ENCODE measurements at places on chromosomes 5 and 9.

DNA sequence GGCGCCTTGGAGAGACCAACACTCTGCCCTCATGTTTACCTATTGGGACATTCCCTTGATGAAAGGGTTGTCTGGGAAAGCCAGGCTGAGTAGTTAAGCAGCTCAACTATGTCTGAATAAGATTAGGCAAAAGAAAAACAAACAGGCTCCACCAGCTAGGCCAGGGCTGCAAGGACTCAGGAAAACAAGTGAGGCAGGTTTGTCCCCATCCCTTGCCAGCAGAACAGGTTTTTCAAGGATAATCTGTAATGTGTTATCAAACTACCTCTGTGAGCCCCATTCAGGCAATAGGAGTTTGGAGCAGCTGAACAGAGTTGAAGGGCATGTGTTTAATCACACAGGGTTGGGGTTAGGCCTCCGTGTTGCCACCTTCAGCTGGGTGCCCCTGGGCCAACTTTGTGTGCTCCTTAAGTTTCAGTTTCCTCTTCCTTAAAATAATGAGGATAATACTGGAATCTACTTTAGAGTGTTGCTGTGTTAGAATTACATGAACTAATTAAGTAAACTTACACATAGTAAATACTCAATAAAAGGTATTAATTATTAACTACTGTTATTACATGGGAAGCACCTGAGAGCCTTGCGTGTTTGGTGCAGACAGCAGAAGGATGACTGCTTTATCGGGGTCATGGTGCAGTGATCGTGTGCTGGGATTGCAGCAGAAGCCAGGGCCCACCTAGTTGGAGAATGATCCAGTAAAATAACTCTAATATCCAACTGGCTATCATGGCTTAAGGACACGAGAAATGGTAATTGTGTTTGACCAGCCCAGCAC is 72.1 kb upstream of the ATP10B start:
- DNase-seq = no peak

- no peak for DNase-seq
Measured at GRCh38 chr5:42870882-42871418, 59.3 kb upstream of the SELENOP start.

DNA sequence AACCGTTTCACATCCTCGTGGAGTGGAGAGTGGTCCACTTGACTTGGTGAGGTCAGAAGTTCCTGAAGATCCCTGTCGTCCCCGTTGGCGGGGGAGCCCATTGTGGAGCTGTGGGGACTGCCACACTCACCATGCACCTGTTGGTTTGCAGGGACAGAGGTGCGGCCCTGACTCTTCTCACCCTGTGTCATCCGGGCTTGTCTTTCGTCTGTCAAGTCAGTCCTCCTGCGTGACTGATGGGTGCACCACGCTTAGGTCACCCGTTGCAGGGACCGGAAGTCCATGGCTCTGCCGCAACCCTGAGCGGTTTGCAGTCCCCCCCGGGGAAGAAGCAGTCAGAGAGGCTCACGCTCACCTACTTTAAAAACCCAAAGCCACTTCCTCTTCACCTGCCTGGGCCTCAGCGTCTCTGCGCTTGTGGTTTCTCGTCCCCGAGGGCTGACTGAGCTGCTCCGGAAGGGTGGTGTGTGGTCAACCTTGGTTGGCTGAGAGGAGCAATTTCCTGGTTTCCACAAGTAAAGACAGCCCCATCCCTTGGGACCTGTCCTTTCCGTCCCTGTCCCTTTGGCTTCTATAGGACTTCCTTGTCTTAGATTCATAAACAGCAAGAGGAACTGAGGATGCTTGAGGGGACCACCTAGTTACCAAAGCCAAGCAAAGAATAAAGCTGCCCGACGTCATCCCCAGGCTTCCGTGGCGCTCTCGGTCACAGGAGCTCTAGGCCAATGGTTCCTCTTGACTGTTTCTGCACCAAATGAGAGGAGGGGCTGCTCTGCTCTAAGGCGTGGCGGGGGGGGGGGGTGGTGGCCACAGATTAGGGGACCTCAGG is 53.2 kb downstream of the USP20 start:
- peak; percentile 68 for DNase-seq

- no peak for DNase-seq
Measured at GRCh38 chr5:79157305-79157704, 45.7 kb downstream of the BHMT start.

DNA sequence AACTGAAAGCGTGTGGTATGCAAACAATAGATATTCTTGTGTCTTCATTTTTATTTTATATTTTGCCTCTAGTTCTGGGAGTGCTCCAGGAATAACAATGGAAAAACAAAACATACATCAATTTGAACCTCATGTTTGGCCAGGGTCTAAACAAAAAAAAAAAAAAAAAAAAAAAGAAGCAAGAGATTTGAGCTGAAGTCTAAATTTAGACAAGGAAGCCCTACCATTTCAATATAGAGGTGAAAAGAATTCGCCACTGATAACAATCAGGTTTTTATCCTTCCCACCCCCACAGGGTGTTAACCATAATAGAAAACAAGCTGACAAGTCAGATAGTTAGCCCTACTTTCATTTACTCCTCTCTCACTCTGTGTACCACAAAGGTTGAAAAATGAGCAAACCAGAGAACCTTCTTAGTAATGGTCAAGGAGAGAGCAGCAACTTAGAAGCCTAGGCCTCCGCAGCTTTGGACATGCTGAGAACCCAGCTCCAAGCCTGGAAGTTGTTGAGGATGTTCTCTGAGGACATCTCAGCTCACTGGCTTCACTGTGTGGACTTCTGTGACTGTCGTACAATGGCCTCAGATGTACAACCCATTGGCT is 118.2 kb upstream of the HMHB1 start:
- no peak for DNase-seq

DNA sequence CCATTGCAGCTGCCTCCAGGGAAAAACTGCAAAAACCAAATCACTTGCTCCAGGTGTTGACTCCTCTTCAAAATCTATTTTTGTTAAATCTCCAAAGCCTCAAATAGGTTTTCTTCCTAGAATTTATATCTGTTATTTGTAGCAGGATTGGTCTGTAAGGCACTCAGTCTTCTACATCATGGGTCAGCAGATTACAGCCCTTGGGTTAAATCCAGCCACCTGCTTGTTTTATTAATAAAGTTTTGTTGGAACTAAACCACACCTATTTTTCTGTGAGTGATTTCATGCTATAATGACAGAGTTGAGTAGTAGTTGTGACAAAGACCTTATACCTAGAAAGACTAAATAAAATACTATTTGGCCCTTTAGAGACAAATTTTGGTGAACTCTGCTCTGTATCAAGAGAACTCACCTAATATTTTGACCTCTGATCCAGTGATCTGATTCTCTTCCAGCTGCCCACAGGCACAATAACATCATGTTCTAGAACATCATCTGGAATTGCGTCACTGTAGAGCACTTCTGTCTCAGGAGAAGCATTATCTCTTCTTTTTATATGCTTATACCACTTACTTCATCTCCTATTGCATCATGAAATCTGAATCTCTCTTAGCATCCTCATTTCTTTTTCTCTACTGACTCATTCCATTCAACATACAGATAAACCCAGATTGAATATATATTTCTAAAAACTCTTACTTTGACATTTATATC is 130.1 kb downstream of the RPS23 start:
- DNase-seq = no peak

- no peak for DNase-seq
Measured at GRCh38 chr5:127858116-127858784, 155.1 kb downstream of the CCDC192 start.

DNA sequence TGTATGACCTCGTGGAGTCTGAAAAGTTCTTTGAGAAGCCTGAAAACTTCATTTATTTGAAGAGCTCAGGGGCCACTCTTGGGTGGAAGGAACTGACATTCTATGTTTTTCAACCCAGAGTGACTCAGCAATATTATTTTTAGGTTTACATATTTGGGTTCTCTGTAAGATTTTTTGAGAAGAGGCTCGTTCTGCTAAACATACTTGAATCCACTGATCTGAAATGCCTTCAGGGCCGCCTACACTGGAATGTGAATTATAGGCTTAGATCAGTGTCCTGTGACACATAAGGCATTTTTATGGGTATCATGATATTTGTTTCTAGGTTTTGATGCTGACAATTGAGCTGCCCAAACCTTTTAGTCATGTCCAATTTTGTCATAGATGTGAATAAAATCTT is 86.2 kb downstream of the PSAT1 start:
- no peak for DNase-seq

All from stimulated activated CD8-positive, alpha-beta memory T cell treated with anti-CD3 and anti-CD28 coated beads, Interleukin-4, amount 100 ng/mL, for 4 hours (primary cell).